ENCODE measurements at places on chromosomes 1 and 21.

GRCh38 chr1:109208394-109208793, 5.3 kb upstream of the SARS1 start:
- DNase-seq: no peak

DNA sequence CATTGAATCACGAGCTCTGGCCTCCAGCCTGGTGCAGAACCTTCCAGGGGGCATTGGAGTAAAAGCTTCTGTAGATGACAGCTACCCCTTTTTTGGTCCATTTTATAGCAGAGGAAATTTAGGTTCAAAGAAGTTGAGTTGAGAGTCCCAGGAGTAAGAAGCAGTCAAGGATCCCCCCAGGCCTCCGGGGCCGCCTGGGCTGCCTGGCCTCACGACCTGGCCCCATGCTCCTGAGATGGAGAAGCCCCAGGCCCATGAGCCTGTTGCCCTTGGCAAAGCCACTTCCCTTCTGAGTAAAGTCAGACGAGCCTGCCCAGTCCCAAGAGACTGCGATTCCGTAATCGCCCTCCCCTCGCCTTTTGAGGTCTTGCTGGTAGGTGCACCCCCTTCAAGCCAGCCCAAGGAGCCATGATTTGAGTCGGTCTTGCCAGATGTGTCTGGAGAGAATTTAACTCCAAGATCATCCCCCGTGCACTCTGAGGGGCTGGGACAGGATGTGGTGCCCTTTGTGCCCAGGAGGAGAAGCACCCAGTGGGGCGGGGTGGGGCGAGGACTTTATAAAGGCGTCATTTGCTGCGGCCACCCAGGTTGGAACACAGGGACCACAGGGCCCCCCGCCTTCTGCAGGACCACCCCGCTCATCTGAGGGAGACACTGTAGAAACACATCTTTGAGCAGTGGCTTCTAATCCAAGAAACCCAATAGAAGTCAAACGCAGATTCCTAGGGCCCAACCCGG, 30.1 kb downstream of the PDE9A start:
- DNase-seq: no peak

GRCh38 chr1:224745394-224745793, 129.3 kb downstream of the CNIH3 start:
- DNase-seq: no peak

DNA sequence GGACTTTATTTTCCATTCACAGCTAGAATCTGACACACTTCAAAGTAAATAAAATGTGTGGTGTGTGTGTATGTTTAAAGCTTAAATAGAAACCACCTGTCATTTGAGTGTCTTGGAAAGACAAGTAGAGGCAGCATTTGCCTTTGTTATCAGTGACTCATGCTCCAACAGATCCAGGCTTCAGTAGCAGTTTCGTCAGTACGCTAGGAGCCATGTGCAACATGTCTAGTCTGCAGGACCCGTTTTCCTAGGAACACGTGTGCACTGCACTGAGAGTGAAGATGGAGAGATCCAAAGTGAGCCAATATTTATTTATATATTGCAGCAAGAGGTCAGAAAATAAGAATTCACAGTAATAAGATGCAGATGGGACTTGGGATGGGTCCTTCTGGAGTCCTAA, 41.8 kb downstream of the SGIP1 start:
- no peak for DNase-seq

- no peak for DNase-seq
Observed at GRCh38 chr1:41862384-41863221, 56.1 kb downstream of the HIVEP3 start.

Data from femur (tissue), 1 donor.